D341Med (cell line): ENCODE measurements at places on chromosomes 2 and 18.

DNA sequence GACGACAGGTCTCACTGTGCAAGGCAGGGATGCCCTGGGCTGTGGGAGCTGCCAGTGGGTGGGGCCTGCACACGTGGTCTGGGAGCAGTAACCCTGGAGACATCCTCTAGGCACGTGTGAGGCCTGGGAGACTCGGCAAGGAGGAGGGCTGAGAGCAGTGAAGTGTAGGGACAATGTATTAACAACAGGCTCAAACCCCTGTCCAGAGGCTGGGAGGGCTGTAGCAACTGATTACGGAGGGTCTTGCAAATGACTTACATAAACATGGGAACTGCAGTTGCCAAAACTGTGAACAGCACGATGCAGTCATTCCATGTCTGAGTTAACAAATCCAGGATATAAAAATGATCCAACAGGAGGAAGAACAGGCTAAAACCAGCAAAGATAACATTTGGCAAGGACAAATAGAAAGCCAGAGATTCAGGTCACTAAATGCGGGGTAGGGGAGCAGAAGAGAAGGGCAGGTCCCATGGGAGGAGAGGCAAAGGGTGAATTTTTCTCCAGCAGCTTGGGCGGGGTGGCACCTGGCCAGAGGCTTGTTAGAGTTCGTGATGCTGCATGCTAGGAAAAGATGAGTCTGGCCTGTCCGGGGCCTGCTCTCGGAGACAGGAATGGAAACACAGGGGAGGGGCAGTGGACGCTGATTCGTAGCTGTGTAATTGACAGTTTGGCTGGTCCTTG is 44.9 kb downstream of the CYP27C1 start:
- DNase-seq = no peak

DNA sequence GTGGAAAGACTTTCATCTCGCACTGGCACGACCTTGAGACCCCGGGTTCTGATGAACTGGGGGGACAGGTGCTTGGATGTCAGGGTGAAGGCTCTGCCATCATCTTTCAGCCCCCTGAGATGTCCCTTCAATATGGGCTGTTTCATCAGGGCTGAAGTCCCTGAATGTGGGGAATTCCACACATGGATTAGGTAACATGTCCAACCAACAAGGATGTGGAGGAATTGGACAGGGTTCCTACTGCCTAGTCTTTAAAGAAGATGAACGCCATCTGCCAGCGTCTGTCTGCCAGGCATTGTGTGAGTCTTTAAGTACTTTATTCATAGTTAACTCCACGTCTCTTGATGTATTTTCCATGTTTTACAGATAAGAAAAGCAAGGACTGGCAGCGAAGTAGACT is 5.9 kb upstream of the GRHL1 start:
- no peak for DNase-seq

DNA sequence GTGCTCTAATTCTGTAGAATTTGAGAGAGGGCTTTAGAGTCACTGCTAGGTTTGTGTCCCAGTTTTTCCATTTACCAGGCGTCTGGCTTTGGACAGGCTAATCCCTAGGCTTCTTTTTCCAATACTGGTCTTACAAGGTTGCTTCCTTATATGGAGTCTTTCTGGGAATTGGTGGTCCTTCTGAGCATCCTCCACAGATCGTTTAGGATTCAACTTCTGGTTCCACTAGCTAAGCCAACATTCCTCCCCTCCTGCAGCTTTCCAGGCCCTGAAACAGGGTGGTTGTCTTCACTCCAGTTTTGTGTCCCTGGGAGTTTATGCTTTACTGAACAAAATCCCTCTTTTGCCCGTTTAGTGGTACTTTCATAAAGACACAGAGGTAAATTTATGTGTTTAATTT is 170.6 kb downstream of the CERS6 start:
- DNase-seq = no peak

GRCh38 chr2:8628866-8629209 is 53.0 kb upstream of the ID2 start:
- no peak for DNase-seq

DNA sequence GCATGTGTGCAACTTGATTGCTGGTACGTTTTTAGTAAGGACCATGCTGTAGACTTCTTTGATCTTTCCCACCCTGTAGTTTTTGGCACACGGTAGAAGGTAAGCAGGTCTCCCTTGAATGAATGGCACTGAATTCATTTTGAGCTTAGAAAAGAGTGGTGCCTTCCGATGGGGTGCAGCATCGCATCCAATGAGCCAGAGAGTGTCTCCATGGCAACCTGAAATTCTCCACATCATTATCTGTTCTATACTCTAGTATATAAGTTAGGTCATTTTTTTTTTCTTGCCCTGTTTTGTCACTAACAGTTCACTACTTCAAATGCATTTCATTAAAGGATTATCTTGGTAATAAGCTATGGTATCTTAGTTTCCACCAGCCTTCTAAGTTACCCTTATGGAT is 81.2 kb upstream of the REV1 start:
- DNase-seq = no peak

DNA sequence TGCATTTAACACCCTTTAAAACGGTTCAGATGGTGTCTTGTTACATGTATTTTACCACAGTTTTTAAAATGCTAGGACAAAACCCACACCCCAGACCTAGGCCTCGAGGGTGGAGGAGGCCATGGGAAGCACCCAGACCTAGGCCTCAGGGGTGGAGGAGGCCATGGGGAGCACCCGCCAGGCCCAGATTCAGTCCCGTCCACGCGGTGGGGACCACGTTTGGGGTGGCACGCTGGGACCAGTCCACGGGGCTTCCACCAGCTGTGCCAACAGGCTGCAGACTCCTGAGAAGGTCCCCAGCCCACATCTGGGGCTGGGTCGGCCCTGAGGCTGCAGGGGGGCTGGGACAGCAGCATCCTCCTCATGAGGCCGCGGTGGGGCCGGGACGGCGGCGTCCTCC is 63.4 kb downstream of the SLC66A2 start:
- DNase-seq = no peak

DNA sequence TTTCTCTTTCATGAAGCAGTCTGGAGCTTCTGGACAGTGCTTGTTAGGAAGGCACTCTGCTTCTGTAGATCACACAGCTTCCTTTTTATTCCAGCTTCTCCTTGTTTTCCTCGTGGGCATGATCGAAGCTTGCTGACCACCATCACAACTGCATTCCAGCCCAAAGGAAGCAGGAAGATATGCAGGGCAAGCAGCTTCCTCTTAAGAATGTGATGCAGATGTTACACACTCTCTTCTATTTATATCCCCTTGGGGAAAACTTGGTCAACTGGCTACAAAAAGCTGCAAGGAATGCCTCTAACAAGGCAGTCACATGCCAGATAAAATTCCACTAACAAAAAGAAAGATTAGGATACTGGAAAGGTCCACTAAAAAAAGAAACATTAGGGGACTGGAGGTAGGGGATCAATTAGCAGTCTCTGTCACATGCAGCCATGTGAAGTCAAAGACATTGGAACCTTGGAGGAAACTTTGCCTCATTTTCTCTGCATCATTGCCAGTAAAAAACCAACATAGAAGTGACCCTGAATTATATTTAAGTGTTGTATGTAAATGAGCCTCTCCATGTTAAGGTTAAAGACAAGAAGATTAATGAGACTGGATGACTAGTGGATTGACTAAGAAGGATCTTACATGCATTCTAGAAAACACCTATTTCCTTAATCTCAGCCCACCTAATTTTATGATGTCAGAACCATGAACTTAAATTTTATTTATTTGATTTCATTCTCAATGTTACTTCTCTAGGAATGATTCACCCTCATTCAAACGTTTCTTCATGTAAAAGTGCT is 98.3 kb downstream of the NAB1 start:
- no peak for DNase-seq

- no peak for DNase-seq
Observed at GRCh38 chr2:127508023-127508630, 18.2 kb downstream of the IWS1 start.

- no peak for DNase-seq
Observed at GRCh38 chr2:223811757-223812156, 25.6 kb downstream of the AP1S3 start.

- no peak for DNase-seq
Observed at GRCh38 chr18:56326336-56327072, 311.9 kb downstream of the TXNL1 start.

DNA sequence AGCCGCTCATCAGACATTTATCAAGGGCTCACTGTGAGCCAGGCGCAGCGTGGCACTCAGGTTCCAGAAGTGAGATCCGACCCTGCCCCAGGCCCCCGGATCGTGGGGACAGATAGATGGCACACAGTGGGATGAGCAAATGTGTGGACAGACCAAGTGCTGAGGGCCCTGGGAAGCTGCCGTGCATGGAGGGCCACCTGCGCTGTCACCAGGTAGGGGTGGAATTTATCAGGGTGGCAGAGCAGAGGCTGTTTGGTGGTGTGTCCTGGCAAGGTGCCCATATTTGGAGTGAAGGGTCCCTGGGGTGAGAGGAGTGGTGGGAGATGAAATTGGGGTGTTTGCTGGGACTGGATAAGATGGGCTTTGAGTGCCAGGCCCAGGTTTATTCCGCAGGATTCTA is 92.8 kb upstream of the HS6ST1 start:
- DNase-seq = peak; percentile 9

GRCh38 chr18:6261938-6262337 is 152.8 kb downstream of the L3MBTL4 start:
- no peak for DNase-seq

DNA sequence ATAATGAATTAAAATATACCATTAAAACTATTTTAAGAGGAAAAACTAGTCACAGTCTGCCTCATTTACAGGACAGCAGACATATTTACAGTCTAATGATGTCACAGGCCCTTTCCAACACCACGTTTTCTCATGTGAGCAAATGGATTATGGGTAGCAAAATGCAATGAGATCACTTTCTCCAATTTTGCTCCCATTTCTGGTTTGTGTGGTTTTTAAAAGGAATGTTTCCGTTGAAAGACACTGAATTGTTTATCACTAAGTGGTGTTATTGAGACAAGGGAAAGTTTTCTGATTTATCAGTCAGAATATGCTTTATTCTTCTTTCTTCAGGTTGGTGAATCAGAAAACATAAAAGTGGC is 11.4 kb upstream of the NR4A2 start:
- DNase-seq = no peak
